Stimulated activated CD4-positive, alpha-beta T cell treated with anti-CD3 and anti-CD28 coated beads, Interleukin-15, amount 100 ng/mL, for 1 hour (primary cell): ENCODE measurements at places on chromosomes 4 and X.

GRCh38 chrX:17046478-17047097, 100.1 kb downstream of the REPS2 start:
- DNase-seq = no peak

DNA sequence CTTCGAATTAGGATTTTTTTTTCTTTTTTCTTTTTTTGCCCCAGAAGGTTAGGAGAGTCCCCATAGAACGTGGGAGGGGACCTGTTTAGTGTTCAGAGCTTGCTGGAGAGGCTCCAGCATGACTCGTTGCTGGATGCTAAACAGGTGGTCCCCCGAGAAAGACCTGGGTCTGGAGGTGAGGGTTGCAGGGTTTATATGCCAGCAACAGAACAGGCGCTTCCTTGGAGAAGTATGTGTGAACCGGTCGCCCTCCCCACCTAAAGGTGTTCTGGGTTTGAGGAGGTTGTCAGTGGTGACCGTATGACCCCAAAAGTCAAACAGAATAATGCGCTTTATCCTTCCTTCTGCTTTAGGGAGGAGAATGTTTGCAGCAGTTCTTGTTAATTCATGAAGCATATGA, 52.1 kb upstream of the SHOX start:
- DNase-seq = no peak

DNA sequence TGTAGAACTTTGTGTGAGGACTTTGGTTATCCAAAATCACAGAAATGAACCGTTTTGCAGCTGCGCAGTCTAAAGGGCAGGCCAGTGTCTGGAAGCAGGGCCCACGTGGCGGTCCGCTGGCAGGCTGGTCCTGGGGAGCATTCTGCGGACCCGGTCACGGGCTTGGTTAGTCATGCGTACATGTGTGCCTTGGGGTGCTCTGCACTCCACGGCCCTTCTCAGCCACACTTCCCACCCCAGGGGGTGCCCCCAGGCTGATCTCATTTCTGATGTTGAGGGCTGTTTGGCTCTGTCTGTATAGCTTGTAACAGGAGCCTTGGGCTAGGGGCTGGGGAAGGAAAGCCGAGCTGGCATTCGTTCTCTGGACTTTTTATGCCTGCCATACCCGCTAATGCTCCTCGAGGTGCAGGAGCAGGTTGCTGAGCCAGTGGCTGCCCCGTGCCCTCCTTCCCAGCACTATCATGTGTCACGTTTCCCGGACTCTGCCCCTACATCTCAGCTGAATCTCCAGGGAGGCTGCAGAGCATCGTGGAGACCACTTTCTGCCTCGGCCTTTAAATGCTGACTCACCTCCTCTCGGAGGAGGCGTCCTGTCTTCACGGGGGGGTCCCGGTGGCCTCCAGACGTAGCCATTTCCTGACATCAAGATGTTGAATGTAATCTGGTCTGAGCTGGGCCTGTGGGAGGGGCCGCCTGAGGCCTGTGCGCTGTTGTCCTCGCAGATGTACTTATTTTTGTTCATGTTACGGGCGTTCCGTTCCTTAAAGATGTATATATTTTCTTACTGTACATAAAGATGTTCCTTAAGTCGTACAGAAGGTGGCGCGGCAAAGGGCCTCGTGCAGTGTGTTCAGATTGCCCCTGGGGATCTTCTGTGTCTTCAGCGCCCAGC, 11.4 kb upstream of the TADA2B start:
- no peak for DNase-seq

DNA sequence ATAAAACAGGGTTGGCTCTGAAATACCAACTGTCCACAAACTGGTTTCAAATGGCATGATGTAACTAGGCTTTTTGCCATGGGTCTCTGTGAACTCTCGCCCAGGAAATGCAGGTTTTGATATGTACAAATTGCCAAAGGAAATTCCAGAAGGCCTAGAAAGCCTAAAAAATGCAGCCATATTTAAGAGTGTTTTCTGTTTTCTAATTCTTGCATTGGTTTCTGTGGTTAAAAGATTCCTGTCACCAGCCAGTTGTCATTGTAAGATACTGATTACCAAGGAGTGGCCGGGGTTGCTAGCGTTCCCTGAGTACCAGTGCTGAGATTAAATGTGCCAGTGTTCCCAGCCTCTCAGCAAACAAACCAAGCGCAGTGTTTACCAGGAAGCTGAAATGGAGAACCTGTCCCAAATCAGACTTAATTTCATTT, 53.9 kb upstream of the SORBS2 start:
- DNase-seq = no peak

GRCh38 chrX:124501586-124501985, 155.2 kb downstream of the SH2D1A start:
- DNase-seq = no peak

DNA sequence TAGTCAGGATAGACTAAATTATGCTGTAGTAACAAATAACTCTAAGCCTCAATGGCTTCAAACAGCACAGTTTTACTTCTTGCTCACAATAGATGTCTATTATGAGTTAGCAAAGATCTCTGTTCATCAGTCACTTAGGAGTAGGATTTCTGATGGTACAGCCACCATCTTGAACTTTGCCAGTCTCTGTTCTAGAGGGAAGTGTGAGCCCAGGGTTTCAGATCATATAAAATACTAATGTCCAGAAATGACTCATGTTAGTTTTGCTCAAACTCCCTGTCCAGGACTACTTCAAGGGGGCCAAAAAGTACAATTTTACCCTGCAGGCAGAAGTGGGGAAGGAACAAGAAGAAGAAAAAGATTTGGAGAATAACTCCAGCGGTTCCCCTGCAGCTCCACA, 77.1 kb upstream of the LSM6 start:
- DNase-seq = no peak

DNA sequence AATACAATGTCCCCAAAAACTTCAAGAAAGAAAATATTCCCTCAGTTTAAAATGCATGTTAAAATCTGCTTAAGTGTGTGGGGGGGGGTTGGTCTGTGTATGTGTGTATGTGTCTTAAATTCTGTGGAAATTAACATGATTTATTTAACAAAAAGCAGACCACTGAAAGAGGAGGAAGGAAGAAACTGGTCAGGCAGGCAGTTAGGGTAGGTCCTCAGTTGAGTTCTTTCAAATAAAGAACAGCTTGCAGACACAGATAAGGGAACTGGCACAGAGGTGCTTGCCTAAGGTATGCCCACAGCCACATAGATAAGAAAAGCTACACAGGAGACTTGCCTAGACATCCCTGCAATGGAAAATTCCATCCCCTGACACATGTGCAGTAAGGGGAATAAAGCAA, 28.8 kb upstream of the TFDP3 start:
- no peak for DNase-seq

GRCh38 chr4:32775049-32775448, 2054.9 kb downstream of the PCDH7 start:
- DNase-seq = no peak

DNA sequence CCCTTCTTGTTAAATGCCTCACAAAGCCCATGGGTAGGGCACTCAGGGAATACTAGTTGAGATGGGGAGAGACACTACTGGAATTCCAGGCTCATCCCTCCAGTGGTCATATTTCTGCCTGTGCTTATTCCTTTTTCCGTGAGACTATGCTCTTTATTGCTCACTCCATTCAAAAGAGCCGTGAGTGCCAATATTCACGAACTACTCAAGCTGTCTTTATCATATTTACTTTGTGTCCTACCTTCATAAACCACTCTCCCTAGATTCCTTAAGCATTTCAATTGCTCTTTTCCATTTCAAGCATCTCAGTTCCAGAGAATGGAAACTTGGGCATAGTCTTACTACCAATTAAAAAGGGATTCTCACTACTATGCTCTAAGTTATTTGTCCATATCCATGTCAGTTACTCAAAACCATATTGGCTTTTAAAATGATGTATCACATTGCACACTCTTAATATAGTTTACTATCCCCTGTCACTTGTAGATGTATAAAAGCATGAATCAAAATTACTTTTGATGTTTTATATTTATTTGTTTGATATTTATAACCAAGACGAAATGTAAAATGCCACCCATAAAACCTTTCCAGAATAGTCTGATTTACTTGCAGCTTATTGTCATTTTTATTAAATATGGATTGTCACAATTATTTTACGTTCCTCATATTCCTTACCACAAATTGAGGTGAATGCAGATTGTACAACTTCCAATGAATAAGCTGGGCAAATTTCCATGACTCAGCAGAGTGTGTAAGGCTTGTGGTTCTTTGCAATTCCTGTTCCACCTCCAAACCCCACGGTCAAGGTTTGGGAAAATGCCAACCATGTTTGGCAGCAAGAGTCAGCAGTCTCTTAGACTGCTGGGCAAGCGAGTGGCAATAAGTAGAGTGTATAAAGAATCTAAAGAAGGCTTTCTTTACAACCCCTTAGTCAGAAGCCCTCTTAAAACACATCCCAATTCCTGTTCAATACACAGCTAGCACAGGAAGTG, 24.4 kb downstream of the ENOX2 start:
- DNase-seq = no peak
